Uterine smooth muscle cell (primary cell): ENCODE measurements at places on chromosomes 1 and 21. TPM values are rescaled to one million over a fixed set of nuclear protein-coding genes. Genes with fewer than 3 reads are reported as not detected.

The PCP4 gene
- not detected in 2 replicates for total RNA-seq

The FCRL1 gene
- not detected in 2 replicates for total RNA-seq

The ZSWIM5 gene
- 0.89 and 1.2 TPM in 2 replicates for total RNA-seq

The TAS1R1 gene
- total RNA-seq, result not detected in 2 replicates

The TSPAN2 gene
- total RNA-seq, result 0.55 and 1.7 TPM in 2 replicates

The FBXO42 gene
- 10.3 and 11.6 TPM in 2 replicates for total RNA-seq

The PADI1 gene
- under 0.01 TPM in 1 of 2 replicates, not detected in the other for total RNA-seq

The CLIC6 gene
- total RNA-seq, result 0.11 and 0.25 TPM in 2 replicates

The S1PR1 gene
- total RNA-seq, result 11.0 and 12.2 TPM in 2 replicates

The FAM78B gene
- total RNA-seq, result 0.77 and 1.1 TPM in 2 replicates

The SPRR2A gene
- total RNA-seq, result not detected in 2 replicates

The DNM3 gene
- total RNA-seq, result 1.1 and 2.1 TPM in 2 replicates
